NCI-H1930 (cell line): ENCODE measurements at places on chromosomes 12 and 14.

DNA sequence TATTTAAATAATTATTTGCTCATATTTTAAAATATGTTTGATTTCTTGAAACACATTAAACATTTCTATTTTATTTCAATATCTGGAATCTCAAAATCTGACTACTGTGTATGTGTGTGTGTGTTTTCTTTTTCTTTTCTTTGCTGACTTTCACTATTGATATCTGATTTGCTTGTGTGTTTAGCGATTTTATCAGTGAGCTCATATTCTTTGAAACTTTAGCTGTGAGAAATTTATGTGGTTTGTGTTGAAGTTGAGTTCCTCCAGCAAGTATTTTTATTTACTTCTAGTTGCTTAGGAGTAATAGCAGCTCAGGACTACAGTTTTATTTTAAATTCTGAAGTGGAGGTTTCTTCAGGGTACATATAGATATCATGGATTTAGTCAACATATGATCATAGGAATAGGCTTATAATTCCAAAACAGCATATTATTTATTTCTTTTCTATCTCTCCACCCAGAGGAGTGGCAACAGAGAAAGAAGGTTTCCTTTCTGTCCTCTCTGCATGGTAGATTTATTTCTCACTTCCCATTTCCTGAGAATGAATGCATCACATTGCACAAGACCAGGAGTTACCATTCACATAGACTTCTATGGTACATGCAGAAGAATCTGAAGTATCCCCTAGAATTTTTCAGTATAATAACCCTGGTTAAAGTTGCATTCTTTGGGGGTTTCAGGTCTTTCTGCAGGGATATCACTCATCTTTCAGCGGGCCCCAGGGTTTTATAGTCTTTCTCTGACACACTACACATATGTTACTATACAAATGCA, 60.5 kb downstream of the PTPRQ start:
- DNase-seq = no peak

DNA sequence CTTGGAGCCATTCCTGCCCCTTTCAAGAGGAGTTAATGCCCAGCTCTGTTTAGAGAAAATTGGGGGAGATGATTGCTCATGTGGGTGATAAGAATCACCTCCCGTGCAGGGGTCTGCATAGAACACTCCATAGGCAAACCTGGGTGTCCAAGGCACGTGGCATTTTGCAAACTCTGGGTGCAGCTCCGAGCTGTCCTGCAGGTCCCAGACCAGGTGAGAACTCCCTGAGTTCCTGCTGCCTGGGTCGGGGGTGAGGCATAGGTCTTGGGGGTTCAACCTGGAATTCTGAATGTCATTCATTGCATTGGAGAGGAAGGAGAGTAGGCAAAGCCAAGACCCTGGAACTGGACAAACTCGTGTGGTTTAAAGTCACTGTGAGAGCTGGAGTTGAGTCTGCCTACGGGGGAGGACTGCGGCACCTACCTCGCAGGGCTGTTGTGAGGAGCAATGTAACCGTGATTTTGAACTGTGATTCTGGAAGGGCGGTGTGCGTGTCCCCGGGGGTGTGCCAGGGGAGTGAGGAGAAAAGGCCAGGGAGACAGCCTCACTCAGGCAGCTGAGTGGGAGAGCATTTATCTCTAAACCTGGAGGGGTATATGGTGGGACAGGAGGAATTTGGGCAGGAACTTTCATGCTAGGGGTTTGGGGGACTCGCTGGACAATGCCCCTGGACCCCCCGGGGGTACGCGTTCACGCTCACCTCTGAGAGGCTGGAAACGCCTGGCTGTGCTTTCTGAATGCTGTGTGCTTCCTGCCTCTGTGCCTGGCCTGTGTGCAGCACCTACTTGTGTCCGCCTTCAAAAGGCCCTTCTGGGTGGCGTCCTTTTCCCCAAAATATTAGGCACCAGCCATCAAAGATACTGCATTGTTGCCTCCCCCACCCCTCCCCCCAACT, 30.4 kb downstream of the MEG3 start:
- DNase-seq = no peak

GRCh38 chr12:130192642-130193345, 30.5 kb downstream of the FZD10 start:
- no peak for DNase-seq

DNA sequence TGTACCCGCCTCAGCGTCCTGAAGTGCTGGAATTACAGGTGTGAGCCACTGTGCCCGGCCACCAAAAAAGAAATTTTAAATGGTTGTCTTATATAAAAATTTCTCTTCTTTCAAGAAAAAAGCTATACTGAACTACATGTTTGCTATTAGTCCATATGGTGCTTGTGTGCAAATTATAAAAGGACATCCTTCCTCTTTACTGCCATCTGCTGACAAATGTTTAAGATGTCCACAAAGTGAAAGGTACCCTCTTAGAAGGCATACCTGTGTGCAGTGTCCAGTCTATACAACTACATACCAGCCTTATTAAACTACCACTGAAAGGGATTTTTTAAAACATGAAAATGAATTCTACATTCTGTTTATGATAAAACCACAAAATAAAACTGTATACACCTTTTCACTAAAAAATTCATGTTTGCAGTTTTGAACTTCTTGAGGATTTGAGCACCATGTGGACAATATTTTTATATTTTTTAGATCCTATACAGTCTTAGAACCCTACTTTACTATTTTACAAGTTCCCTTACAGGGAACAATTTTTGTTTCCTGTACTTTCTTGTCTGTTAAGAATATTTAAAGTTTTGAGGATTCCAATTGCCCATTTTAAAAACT, 32.8 kb upstream of the TOMM20L start:
- DNase-seq = peak; percentile 11

GRCh38 chr14:39857376-39858055, 425.3 kb upstream of the FBXO33 start:
- no peak for DNase-seq

DNA sequence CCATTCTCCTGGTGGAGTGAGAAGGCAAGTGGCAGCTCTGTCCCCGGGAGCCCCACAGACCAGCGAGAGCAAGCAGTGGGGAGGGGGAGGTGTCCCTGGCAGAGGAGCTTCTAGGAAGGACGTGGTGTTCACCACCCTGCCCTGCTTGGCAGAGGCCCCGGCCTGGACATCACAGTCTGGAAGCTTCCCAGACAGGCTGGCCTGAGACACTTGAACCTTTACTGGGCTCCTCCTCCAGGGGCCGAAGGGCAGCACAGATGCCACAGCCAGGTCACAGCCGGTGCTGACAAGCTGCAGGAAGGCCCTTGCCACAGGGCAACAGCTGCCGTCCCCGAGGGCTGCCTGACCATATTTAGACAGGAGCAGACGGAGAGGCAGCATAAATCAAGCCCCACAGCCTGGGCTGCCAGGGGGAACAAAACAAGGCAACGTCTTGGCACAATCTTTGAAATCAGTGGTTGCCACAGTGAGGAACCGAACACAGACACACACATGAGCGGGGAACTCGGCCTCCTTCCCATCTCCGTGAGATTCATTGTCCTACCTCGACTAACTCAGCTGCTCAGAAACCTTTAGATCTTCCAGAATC, 28.5 kb downstream of the PRIMA1 start:
- no peak for DNase-seq

DNA sequence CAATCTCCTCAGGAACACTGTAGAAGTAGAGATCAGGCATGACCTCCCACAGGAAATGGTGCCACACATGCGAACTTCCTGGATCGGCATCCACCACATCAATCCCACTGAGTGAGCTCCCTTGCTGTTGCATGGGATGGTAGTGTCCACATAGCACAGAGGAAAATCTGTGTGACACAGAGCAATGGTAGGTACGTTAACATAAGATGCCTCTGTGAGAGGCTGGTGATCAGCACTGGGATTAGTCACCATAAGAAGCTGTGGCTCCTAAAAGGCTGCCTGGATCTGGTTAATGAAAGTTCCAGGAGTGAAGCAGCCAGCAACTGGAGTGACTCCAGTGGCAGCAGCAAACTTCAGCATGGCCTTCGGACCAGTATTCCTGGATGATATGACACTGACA, 21.8 kb downstream of the WDHD1 start:
- no peak for DNase-seq

DNA sequence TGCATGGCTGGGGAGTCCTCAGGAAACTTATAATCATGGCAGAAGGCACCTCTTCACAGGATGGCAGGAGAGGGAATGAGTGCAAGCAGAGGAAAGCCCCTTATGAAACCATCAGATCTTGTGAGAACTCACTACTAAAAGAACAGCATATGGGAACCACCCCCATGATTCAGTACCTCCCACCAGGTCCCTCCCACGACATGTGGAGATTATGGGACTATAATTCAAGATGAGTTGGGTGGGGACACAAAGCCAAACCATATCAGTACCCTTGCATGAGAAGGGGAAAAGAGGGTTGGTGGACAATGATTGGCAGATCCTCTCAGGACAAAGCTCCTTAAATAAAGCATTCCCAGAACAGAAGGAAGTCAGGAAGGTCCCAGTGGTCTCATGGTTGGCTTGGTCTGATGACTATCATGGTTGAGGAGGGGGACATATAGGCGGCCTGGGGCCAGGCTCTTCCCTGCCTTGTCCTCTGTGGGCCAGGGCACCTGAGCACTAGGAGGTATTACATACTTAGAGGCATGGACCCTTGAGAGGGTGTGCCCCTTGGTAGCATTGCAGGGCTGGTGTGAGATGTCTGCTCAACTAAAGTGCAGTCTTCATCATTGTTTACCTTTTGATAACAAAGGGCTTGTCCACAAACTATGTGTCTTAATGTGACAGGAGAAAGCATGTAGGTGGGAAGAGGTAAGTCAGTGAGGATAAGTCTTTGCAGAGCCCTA, 22.2 kb downstream of the HSD17B6 start:
- DNase-seq = no peak

- no peak for DNase-seq
Observed at GRCh38 chr12:7042842-7043241, 17.7 kb upstream of the C1S start.

DNA sequence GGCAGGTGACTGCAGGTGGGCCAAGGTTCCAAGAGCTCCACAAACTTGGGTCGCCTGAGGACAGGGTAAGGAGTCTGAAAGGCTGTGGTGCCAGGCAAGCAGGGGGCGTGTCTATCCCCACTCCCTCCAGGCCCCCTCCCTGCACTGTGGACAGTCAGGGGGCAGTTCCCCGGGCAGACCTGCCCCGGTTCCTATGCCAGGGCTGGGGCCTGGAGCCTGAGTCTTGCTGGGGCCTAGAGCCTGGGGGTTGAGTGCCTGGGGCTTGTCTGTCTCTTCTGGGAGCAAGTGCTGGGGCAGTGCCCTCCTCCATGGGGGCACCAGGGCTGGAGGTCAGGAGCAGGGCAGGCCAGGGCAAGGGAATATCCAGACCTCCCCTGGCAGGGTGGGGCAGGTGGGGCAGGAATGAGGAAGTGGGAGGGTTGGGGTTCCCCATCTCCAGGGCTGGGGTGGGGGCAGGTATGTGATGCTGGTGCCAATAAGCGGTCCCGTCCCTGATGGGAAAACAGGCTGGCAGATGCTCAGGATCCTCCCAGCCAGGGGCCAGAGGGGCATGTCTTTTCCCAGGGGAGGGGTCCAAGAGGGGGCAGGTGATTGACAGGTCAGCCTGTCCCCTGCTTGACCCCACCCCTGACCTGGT, 11.9 kb upstream of the TNFAIP2 start:
- no peak for DNase-seq

- no peak for DNase-seq
Observed at GRCh38 chr12:28369483-28369882, 179.2 kb downstream of the CCDC91 start.

- no peak for DNase-seq
Observed at GRCh38 chr12:93111773-93112172, 182.7 kb upstream of the EEA1 start.

GRCh38 chr14:39433452-39433813, 1.2 kb upstream of the FBXO33 start:
- DNase-seq = no peak

DNA sequence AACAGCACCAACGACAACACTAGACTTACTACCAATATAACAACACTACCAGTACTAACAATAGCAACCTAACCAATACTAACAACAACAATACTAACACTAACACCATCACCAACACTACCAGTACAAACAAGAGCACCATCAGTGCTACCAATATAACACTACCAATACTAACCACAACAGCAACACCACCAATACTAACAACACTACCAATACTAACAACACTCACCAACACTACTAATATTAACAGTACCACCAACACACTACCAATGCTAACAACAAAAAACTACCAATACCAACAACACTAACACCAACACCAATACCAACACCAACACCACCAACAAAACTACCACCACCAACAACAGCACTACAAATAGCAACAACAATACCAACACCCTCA, 25.1 kb downstream of the PTGER2 start:
- no peak for DNase-seq

DNA sequence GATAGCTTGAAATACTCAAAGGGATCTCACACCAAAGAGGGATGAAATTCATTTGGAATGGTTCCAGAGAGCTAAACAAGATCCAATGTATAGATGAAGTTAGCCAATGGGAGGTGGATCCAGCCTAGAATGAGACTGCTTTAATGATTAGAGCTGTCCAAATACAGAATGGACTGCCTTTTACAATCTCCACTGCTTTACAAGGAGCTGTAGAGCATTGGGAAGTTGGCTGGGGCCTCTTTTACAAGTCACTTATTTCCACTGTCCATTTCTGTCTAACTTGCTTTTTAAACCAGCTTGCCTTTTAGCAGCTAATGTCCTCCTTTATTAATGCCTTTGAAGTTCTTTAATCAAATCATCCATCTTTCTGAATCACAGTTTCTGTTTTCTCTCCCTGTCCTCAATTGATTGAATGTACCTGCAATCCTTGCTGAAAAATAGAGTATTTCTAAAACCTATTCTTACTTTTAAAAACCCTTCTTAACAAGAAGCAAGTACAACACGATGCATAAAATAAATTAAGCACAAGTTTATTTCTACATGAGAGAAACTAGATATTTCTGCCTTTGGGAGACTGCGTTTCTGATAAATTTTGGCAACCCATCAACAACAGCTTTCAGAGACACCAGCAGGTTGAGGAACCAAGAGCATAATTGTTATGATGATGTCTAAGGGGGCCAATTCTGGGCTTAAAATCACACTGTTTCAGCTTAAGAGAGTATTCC, 3.4 kb upstream of the ATP2A2 start:
- DNase-seq = no peak

DNA sequence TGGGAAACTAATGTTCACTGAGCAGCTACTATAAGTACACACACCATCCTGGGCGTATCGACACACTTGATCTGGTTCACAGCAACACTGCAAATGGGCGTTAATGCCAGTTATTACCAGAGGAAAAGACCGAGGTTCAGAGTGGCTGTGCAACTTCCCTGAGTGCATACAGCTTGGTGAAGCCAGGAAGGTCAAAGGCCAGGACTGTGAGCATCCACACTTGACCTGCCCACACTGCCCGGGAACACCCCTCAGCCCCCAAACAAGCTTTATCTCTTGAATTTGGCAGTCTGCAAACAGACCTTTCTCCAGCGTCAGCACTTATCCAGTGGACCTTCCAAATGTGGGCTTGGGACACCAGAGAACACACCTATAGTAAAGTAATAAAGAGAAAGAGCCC, 312.6 kb downstream of the BCL11B start:
- DNase-seq = no peak

DNA sequence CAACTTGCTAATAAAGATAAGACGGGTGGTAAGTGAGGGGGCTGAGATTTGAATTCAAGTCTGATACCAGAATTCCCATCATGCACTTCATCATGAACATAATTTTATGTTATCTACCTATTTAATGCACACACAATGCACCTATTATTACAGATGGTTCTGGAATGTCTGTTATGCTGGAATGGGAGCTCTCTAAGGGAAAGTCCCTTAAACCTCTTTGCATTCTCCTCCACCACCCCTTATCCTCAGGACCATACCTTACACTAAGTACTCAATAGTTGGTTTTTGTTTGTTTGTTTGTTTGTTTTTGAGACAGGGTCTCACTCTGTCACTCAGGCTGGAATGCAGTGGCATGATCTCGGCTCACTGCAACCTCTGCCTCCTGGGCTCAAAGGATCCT, 7.0 kb upstream of the MSI1 start:
- no peak for DNase-seq

- no peak for DNase-seq
Observed at GRCh38 chr14:34461334-34462131, 507 bp downstream of the SPTSSA start.
